Activated T-cell treated with anti-CD3 and anti-CD28 coated beads for 4 hours (primary cell): ENCODE measurements at places on chromosomes 2 and 18.
A peak's percentile ranks its signal among the peaks of the same experiment; 100 is the strongest.

DNA sequence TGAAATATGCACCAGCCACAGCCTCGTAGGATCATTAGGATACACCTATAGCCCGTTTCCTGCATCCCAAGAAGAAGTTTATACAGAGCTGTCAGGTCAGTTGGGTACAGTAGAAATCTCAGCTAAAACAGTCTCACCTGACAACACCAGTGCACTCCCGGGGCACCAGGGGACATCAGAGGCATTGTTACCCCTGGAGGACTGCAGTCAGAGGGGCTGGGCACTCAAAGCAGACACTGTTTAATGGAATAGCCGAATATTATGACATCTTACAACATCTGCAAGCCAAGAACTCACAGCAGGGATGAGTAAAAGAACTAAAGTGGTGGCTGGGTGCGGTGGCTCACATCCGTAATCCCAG lies 93.0 kb upstream of the ID2 start:
- DNase-seq = no peak

- DNase-seq = no peak
Measured at GRCh38 chr2:238771639-238772038, 76.2 kb upstream of the TWIST2 start.

DNA sequence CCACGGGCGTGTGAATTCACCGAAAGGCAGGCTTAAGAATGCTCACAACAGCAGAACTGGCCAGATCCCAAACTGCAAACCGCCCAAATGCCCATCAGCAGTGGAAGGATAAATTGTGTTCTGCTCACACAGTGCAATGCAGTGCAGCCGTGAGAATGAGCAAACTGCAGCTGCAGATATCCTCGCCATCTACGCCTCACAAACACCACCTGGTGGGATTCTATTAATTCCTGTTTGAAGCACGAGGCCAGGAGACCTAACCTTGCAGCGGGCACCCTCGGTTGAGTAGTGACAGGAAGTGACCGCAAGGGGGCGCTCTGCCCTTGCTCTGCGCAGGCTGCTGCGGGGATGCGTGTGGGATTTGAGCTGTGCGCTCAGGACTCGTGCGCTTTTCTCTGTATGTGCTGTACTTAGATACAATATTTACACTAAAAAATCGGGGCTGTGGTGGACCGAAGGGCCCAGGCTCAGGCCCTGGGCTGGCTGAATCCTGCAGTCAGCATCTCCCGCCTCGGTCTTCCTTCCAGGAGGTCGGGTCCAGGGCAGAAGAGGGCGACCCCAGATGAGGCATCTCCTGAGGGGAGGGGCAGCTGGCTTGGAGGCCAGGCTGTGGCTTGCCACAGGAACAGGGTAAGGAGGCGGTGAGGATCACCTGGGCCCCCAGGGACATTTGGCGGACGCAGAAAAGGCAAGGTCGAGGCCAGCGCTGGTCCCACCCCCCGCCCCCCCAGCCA lies 19.8 kb upstream of the PDIA6 start:
- peak; percentile 74 for DNase-seq

GRCh38 chr2:128563348-128563687 lies 244.7 kb upstream of the HS6ST1 start:
- DNase-seq = no peak

DNA sequence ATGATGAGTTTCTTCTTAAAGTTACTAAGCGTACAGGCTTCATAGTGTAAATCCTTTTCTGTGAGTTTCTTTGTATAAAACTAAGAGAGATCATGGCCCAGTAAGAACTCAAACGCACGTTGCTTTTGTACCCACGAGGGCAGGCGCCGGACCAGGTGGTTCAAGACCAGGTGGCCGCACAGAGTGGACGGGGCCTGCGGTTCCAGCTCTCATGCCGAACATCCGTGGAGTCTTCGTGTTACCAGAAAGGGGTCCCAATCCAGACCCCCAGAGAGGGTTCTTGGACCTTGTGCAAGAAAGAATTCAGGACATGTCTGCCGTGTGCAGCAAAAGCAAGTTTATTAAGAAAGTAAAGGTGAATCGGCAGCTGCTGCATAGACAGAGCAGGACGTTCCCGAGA lies 53.0 kb downstream of the KCNG2 start:
- DNase-seq = no peak

GRCh38 chr2:227219312-227220105 lies 55.1 kb downstream of the COL4A3 start:
- DNase-seq = no peak

GRCh38 chr18:61754039-61754583 lies 138.7 kb downstream of the RNF152 start:
- DNase-seq = no peak

DNA sequence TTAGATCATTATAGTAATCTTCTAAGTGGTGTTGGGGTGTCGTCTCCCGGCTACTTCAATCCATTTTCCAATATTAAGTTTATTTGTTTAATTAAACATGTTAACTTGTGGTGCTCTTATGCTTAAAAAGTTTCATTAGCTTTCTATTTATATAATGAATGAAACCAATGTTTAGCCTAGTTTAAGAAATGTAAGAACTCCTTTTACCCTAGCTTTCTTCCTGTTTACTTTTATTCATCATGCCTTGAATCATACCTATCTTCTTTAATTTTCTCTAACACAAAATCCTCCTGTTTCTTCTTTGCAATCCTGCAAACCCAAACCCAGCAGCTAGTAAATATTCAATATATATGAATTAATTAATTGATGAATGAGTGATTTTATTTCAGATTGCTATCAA lies 1276.7 kb upstream of the PIK3C3 start:
- DNase-seq = no peak

DNA sequence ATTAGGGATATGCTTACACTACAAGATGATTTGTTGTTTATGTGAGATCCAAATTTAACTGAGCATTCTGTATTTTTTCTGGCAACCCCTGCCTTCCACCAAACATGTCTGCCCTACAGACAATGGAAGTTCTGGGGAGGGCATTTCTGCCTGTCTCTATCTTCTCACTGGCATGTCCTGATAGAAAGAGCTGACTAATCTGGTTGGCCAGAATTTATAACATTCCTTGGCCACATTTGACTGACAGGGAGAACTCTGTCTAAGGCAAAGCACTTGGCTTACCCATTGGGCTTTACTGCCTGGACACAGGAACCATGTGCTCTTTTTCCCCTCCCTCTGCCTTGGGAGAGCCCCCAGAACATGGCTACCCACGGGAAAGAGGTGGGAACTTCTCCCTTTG lies 70.6 kb upstream of the TMEM178A start:
- DNase-seq = no peak

- no peak for DNase-seq
Measured at GRCh38 chr2:236179236-236180075, 11.3 kb upstream of the GBX2 start.

DNA sequence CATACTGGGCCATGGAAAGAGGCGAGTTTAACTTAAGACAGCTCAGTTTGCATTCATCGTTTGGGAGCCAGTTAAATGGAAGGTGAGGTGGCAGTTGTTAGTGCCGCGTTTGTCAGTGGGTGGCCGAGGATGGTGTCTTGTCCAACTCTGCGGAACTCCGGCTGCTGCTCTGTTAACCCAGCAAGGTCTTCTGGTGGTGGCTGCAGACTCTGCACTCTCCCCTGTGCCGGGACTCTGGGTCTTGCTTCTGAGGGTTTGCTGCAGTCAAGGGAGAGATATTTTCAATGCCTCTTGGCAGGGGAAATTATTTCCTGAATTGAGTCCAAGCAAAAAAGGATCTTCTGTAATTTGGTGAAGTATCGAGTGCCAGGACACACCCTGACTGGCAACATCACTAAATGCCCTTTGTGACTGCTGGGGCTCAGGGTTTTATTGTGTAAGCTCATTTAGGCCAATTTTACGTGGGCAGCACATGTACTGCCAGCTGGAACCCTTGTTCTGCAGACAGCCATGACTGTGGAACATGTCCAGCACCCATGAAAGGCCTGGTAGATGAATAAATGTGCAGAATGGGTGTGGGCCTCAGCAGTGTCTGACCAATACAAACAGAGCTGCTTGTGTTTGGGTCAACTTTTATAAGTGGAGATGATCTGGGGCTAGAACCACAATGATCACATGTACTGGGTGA lies 58.1 kb downstream of the IL1R2 start:
- DNase-seq = no peak

DNA sequence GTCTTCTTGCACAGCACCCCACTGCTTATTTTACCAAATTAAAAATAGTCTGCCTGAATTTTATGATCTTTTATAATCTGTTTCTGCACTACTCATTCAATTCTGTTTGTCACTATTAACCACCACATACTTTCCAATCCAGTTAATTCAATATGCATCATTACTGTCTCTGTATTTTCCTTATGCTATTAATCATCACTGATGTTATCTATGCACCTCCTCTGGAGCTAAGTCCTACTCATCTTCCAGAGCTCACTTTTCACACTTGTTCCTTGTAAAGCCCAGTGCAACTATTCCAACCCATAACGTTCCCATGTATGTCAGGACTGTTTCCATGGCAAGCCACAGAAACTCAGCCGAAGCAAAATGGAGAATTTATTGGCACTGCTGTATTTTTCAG lies 713.6 kb downstream of the PLCL1 start:
- no peak for DNase-seq

GRCh38 chr2:167908786-167909185 lies 338.6 kb downstream of the STK39 start:
- DNase-seq = no peak

GRCh38 chr2:100272841-100273329 lies 49.4 kb downstream of the LONRF2 start:
- DNase-seq = no peak

- DNase-seq = no peak
Measured at GRCh38 chr18:5982332-5982731, 87.0 kb upstream of the TMEM200C start.

DNA sequence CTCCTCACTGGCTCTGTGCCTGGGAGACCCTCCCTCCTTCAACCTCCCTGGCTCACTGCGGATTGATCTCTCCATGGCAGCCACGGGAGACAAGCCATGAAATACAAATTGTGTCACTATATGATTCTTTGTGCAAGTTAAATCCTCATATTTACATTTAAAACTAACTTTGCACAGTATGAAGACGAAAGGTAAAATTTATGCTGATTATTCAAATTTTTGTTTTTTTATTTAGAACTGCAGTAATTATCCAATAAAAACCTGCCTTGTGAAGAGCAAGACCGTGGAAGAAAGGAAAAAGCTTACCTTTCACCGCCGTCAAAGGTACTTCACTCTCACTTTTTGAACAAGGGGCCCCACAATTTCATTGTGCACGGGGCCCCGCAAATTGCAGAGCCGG lies 436.9 kb downstream of the EIPR1 start:
- DNase-seq = no peak

- no peak for DNase-seq
Measured at GRCh38 chr2:112615051-112615450, 30.6 kb downstream of the CHCHD5 start.

DNA sequence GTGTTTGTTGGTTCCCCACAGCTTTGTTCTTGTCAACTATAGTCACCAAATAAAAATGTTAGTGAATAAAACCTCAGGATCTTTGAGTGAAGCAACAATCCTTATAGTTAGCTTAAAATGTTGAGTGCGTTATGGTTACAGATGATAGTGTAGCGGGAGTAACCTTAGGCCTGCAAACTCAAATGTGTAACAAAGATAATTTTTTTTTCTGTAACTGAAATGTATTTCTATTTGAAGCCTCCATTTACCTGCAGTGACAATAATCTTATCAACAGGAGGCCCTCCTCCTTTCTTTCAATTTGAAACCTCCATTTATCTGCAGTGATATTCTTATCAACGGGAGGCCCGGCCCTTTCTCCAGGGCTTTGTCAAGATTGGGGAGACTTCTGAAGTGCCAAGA lies 3.1 kb upstream of the C2orf49 start:
- DNase-seq = no peak

GRCh38 chr18:76819411-76820136 lies 2.8 kb upstream of the ZNF236 start:
- no peak for DNase-seq

DNA sequence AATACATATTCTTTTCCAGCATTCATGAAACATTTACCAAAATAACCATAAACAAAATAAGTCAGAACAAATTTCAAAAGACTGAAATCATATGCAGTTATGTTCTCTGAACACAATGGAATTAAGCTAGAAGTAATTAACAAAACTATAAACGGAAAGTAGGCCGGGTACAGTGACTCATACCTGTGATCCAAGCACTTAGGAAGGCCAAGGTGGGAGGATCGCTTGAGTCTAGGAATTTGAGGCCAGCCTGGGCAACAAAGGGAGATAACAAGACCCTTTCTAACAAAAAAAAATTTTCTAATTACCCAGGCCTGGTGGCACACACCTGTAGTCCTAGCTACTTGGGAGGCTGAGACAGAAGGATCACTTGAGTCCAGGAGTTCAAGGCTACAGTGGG lies 14.9 kb downstream of the ATAD2B start:
- DNase-seq = no peak

GRCh38 chr2:23697256-23698075 lies 229.5 kb downstream of the ATAD2B start:
- no peak for DNase-seq

- DNase-seq = no peak
Measured at GRCh38 chr2:165952741-165953211, 800 bp downstream of the TTC21B start.

DNA sequence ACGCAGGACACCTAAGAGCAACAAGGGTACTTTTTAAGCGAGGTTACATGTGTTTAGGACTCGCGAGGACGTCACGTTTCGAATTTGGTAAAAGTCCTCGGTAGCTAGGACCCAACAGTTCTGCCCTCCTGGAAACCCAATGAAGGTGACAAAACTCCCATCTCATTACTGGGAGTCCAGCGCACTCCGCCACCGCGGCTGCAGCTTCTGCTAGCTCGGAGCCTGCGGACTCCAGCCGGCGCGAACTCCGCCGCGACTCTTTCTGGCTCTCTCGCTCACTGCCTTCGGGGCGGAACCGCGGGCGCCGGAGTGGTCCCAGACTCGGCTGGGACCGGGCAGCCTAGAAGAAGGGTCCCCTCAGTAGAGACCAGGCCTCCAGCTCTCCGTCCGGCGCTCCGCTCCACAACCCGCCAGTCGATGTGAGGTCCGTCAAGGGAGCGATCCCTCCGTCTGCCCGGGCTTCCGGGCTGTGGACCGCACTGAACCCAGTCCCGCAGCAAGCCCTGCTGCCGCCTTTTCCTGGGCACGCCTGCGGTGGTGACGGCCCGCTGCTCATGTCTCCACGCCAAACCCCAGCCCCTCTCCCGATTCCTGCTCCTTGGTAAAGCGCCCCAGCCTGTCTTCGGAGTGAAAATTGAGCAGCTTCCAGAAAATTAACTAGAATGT lies 3.0 kb upstream of the OSR1 start:
- DNase-seq = no peak

- DNase-seq = no peak
Measured at GRCh38 chr2:217717646-217718045, 285.1 kb downstream of the TNS1 start.

- DNase-seq = no peak
Measured at GRCh38 chr2:213161759-213162515, 10.5 kb upstream of the IKZF2 start.

DNA sequence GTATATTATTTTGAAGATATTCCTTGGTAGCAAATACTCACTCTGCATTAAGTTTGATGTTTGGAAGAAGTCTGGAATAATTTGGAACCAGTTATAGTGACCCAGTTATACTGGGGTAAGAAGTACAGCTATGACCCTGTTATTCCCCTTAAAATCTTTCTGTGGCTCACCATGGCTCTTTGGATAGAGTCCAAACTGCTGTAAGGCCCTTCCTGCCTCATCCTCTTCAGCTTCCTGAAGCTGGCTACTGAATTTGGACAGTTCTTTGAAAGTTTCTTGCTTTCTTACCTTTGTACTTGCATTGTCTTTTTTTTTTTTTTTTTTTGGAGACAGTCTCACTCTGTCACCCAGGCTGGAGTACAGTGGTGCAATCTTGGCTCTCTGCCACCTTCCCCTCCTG lies 85.6 kb downstream of the ABI2 start:
- no peak for DNase-seq

GRCh38 chr2:217364224-217364623 lies 504.4 kb upstream of the TNP1 start:
- no peak for DNase-seq
